ENCODE measurements at places on chromosomes 1 and 21.

- no peak for DNase-seq
Measured at GRCh38 chr21:37655611-37656300, 260.5 kb downstream of the KCNJ6 start.

GRCh38 chr21:41397471-41397891 is 28.6 kb upstream of the MX1 start:
- DNase-seq: no peak

DNA sequence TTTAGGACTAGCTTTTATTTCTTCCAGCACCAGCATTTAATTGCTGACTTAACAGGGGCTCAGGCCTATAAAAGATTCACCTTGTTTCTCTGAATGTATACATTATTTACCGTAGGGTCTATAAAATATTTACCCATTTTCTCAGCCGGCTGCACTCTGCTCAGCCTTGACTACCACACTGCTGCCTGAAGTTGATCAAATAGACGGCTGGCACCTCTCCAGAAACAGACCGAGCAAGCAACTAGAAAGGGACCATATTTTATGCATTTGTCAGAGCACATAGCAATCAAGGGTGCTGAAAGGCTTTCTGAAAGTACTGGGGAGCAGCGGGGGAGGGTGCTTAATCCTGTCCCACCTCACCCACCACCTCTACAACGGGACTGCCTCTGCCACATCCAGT is 64.7 kb upstream of the FGGY start:
- DNase-seq: no peak

GRCh38 chr1:93766451-93766850 is 84.8 kb upstream of the BCAR3 start:
- no peak for DNase-seq

- no peak for DNase-seq
Measured at GRCh38 chr1:156138458-156138867, 14.9 kb upstream of the SEMA4A start.

DNA sequence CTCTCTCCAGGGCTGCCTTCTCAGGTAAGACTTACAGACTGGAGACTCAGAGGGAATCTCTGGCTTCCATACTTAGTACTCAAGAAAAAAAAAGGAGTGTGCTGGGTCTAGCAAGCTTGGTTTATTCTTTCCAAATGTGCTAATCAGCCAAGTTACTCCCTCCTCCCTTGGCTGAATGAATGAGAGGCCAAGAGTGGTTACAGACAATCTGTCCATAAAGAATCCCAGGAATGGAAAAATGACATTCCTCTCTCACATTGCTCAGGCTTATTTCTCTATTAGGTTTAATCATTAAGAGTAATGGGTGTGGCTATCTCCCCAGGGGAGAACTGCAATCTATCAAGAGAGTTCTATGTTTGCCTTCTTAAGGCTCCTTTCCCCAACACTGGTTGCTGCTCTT is 547.3 kb upstream of the PLXNA2 start:
- no peak for DNase-seq

DNA sequence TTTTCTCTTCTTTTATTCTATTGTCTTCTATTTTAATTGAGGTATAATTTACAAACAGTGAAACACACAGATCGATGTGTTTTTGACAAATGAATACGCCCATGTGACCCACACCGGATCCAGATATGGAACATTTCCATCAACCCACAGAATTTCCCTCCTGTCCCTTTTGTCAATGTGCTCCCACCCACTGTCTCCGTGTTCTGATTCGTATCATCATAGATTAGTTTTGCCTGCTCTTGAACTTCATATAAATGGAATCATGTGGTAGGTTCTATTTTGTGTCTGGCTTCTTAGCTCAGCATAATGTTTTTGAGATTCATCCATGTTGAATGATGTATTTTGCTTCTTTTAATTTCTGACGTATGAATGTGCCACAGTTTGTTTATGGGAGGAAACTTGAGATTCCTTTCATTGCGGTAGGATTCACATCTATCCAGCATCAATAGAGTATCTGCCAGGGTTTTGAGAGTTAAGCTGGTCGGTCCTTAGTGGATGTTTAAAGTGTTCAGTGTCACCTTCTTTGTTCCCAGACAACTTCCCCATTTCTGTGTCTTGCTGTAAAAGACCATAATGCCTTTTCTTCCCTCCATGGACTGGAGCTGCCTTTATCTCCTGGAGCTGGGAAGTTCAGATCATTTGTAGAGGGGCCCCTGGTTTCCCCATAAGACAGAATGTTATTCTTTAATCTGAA is 14.7 kb downstream of the NAV1 start:
- no peak for DNase-seq
